Thoracic aorta (tissue), 2 donors: ENCODE measurements at places on chromosomes 4 and X. TPM values are rescaled to one million over a fixed set of nuclear protein-coding genes. Genes with fewer than 3 reads are reported as not detected.

DNA sequence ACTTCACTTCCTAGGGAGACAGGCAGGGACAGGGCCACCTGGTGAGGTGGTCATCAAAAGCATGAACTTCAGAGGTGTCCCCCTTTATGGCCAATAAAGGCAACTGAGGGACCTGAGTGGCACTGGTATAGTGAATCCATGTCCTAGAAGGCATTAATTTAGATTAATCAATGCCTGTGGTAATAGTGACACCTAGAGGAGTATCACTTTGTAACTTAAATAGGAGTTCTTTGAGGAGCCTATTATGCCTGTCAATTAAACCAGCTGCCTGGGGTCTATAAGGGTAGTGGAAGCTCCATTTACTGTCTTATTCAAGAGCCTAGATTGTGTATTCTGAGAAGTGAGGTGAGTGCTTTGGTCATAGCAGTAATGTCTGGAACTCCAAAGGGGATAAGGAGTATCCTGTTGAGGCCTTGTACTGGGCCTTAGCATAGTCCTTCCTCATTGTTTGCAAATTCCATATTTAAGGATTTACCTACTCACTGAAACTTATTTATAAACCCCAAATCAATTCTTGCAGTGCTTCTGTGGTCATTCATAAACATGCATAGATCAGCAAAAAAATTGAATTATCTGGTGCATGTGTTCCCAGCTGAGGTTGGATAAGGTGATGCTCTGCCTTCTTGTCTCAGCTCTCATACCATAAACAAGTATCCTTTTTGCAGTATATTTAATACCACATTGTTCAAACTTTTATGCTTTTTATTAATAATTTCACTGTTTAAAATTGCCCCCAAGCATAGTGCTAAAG, 213.8 kb upstream of the RADX start:
- DNase-seq: no peak

- no peak for DNase-seq
Measured at GRCh38 chrX:53262918-53263394, 18.4 kb downstream of the IQSEC2 start.

- no peak for DNase-seq
Measured at GRCh38 chr4:37662861-37663390, 23.2 kb downstream of the RELL1 start.

Gene IL1RAPL1
- 0.54 TPM for total RNA-seq

Gene SLC9A7
- total RNA-seq: 12.2 TPM

Gene CFI
- 20.5 TPM for total RNA-seq

Gene SLC25A14
- total RNA-seq: 13.8 TPM

Gene CFAP99
- total RNA-seq: not detected

Gene MAGEA12
- not detected for total RNA-seq

Gene MAGEA4
- total RNA-seq: not detected

Gene TMPRSS11F
- total RNA-seq: not detected
